Lung microvascular endothelial cell (primary cell): ENCODE measurements at places on chromosomes 1 and 21. TPM values are rescaled to one million over a fixed set of nuclear protein-coding genes. Genes with fewer than 3 reads are reported as not detected.

GRCh38 chr1:61797045-61797755 lies 54.9 kb downstream of the PATJ start:
- peak; percentile 15 for DNase-seq

DNA sequence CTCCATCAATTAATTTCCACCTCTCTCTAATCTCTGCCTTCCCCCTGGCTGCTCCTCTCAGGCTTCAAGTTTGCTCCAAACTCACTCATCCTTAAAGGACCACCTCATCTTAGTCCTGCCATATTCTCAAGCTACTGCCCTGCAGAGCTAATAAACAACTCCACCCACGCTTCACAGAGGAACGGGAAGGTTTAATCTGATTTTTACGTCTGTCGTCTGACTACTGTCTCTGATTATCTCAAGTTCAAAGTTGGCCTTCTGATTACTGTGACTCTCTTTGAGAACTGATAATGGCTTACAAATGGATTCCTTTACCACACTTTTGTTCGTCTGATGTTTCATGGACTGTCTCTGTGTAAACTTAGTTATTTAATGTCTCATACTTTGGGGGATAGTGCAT lies 7.6 kb upstream of the CPT2 start:
- no peak for DNase-seq

- no peak for DNase-seq
Observed at GRCh38 chr1:160643138-160643537, 3.7 kb downstream of the SLAMF1 start.

TMEM269 gene
- not detected in 2 replicates for total RNA-seq

FRRS1 gene
- total RNA-seq, result 0.20 and 1.7 TPM in 2 replicates

DNA sequence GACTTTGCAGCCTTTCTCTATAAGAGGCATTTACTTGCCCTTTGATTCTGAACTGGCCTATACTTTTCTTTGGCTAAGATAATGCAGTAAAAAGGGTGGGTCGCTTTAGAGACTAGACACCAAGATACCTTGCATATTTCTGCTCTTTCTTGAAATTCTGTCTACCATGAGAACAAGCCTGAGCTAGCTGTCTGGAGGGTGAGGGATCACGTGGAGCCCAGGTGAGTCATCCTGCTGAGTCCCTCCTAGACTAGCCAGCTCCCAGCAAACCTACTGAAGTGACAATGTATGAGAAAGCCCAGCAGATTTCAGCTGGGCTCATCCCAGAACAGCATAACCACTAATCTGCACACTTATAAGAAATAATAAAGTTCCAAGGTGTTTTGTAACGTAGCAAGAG lies 408.0 kb upstream of the KAZN start:
- no peak for DNase-seq

DNA sequence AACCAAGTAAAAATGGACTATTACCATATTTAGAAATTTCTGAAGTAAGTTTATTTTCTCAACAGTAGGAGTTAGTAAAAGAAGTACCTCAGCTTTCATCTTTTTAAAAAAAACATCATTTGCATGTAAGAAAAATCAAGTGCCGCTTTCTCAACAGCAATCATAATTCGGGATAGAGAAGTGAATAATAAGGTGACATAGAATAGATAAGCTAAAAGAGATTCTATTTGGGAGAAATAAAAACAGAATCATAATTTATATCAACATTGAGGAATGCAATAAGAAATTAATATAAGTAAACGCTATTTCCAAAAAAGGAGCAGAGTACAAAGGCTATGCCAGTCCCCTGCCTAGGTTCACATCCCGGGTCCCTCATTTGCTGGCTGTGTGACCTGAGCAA lies 330.9 kb upstream of the GREM2 start:
- DNase-seq, result no peak

DNA sequence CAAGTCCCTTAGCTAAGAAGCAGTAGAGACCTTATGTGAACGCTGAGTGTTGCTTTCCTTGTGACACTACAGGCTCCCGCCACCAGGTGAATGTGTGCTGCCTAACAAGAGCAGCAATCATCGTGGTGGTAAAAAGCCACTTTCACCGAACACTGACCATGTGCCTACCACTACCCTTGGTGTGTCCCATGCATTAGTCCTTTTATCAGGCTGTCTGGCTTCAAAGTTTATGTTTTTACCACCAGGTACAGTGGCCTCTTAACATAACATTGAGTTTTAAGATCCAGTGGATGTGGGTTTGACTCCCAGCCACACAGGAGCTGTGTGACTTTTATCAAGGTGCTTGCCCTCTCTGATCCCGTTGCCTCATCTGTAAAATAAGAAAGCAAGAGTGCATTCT lies 1.7 kb downstream of the C1QB start:
- no peak for DNase-seq
